Neural progenitor cell (in vitro differentiated cells): ENCODE measurements at places on chromosomes 2 and 18. TPM values are rescaled to one million over a fixed set of nuclear protein-coding genes. Genes with fewer than 3 reads are reported as not detected.

GRCh38 chr18:78713726-78714125, 265.9 kb upstream of the SALL3 start:
- H3K36me3 ChIP-seq = no peaks in the 10 kb centered on the region
- no peak overlapping the region for H3K4me3 ChIP-seq
- H3K27me3 ChIP-seq = no peaks in the 10 kb centered on the region
- no peak for DNase-seq
- H3K27ac ChIP-seq = no peak overlapping the region
- H3K4me1 ChIP-seq = no peaks in the 10 kb centered on the region

GRCh38 chr2:241754042-241754441, 19.6 kb downstream of the D2HGDH start:
- no peak for DNase-seq
- H3K27me3 ChIP-seq = no peaks in the 10 kb centered on the region
- no peaks in the 10 kb centered on the region for H3K4me1 ChIP-seq
- H3K27ac ChIP-seq = no peak overlapping the region
- H3K4me3 ChIP-seq = no peak overlapping the region
- H3K36me3 ChIP-seq = no peaks in the 10 kb centered on the region

GRCh38 chr2:122179492-122180165, 424.2 kb downstream of the TSN start:
- no peaks in the 10 kb centered on the region for H3K36me3 ChIP-seq
- no peaks in the 10 kb centered on the region for H3K27me3 ChIP-seq
- no peaks in the 10 kb centered on the region for H3K4me1 ChIP-seq
- no peak overlapping the region for H3K4me3 ChIP-seq

REEP1 gene
- 0.88 and 0.93 TPM in 2 replicates for total RNA-seq

OTOS gene
- total RNA-seq = not detected in 2 replicates

DNA sequence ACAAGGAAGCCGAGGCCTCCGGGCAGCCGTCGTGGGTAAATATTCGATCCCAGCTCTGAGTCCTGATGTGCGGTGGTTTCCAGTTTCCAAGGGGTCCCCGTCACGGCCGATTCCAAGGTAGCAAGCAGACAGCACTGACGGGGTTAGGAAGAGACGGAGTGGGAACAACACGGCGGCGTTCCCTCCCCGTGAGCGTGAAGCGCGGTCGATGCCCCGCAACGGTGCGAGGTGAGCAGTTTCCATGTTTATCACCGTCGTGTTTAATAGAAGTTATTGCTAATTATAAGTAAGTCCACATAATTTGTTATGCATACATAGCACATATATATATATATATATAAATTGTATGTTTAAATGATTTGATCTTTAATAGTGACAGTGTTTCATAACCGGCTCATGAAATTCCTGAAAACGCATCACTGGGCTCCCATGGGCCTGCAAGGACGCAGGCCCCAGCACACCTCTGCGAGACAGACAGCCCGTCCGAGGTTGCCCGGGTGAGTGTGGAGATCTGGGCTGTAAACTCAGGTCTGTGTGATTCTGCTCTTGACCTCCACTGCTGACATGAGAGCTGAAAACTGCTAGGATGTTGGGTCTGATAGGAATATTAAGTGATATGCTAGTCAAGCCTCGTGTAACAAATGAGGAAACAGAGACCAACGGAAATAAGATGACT, 243.5 kb upstream of the SALL3 start:
- no peaks in the 10 kb centered on the region for H3K4me1 ChIP-seq
- no peak overlapping the region for H3K27ac ChIP-seq
- H3K36me3 ChIP-seq = no peaks in the 10 kb centered on the region
- DNase-seq = no peak

GRCh38 chr2:102028470-102028869, 36.7 kb downstream of the IL1R2 start:
- H3K4me3 ChIP-seq = no peak overlapping the region
- H3K4me1 ChIP-seq = no peaks in the 10 kb centered on the region
- DNase-seq = no peak
- no peak overlapping the region for H3K27ac ChIP-seq

RAB27B gene
- 0.43 and 5.0 TPM in 2 replicates for total RNA-seq

DNA sequence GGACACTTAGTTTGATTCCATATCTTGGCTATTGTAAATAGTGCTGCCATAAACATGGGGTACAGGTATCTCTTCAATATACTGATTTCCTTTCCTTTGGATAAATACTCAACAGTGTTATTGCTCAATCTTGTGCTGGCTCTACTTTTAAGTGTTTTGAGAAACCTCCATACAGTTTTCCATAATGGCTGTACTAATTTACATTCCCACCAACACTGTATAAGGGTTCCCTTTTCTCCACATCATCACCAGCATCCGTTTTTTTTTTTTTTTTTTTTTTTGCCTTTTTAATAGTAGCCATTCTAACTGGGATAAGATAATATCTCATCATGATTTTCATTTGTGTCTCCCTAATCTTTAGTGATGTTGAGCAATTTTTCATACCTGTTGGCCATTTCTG, 29.9 kb upstream of the GALNT5 start:
- H3K27ac ChIP-seq = no peak overlapping the region
- no peak overlapping the region for H3K4me3 ChIP-seq
- H3K27me3 ChIP-seq = no peaks in the 10 kb centered on the region
- no peaks in the 10 kb centered on the region for H3K4me1 ChIP-seq
- DNase-seq = no peak

SLC19A3 gene
- total RNA-seq = 0.96 and 1.6 TPM in 2 replicates

DNA sequence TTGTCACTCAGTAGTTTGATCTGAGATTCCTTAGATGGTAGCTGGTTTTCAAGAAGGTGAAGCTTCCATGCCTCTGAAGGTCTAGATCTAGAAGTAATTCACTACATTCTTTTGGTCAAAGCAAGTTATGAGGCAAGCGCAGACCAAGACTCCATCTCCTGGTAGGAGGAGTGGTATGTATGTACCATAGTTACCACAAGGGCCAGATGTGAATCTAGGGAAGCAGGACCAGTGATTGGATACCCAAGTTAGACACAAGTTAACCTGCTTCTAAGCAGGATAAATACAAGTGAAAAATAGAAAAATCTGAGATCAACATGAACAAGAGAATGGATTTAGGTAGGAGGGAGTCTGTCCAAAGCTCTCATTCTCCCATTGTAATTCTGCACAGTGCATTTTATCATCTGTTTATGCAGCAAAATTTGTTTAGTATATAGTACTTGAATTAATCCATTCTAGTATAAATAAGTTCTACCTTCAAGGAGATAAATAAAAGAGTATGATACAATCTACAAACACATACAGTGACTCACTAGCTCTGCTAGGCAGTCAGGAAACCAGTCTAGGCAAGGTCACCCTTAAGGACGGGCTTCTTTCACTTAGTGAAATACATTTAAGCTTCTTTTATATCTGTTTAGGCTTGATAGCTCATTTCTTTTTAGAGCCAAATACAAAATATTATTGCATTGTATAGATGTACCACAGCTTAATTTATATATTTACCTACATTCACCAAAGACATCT, 14.2 kb upstream of the DOCK10 start:
- H3K27me3 ChIP-seq = no peaks in the 10 kb centered on the region
- no peak overlapping the region for H3K4me3 ChIP-seq
- H3K27ac ChIP-seq = no peak overlapping the region
- no peaks in the 10 kb centered on the region for H3K36me3 ChIP-seq
- no peaks in the 10 kb centered on the region for H3K4me1 ChIP-seq
